Upper lobe of right lung (tissue), 1 donor: ENCODE measurements at places on chromosomes 4 and X. TPM values are rescaled to one million over a fixed set of nuclear protein-coding genes. Genes with fewer than 3 reads are reported as not detected.

Gene TXK
- total RNA-seq = 4.4 TPM

Gene DOK7
- total RNA-seq = 3.6 TPM

Gene LRIT3
- 0.14 TPM for total RNA-seq

Gene TRIM60
- not detected for total RNA-seq

DNA sequence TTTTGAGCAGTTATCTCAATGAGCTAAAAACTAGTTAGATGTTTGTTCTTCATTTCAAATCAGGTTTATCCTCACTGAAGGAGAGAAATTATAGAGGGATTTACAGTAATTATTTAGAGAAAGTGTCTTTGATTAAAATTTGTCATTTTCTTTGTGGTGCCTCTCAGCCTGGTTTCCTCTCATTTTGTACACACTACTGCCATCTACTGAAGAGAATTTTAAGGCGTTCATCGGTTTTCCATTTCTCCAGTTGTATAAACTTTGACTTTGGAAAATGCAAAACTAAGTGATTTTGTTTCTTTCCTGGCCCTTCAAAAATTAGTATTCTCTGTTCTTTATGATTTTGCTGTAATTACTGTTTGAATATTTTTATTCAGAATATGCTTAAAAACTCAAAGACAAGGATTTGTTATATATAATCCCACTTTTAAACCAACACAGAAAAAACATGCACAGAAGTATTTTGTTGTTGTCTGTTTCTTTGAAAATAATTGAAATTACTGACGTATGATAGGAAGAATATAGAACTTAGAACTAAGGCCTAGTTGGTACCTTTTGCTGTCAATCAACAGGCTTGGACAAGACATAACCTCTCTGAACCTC is 34.4 kb upstream of the ANXA3 start:
- H3K27ac ChIP-seq = no peak overlapping the region
- no peaks in the 10 kb centered on the region for H3K27me3 ChIP-seq
- no peak for DNase-seq
- no peak overlapping the region for H3K4me3 ChIP-seq
- no peaks in the 10 kb centered on the region for H3K36me3 ChIP-seq

- H3K36me3 ChIP-seq = no peaks in the 10 kb centered on the region
- no peaks in the 10 kb centered on the region for H3K27me3 ChIP-seq
- H3K4me3 ChIP-seq = no peak overlapping the region
These were observed 125.5 kb downstream of the OPHN1 start for GRCh38 chrX:68307769-68308168.

- no peaks in the 10 kb centered on the region for H3K4me1 ChIP-seq
- H3K27ac ChIP-seq = no peak overlapping the region
These were observed 139.1 kb downstream of the VEGFC start for GRCh38 chr4:176653401-176654220.

GRCh38 chr4:74654230-74654681 is 140.1 kb downstream of the BTC start:
- H3K36me3 ChIP-seq = no peaks in the 10 kb centered on the region
- no peaks in the 10 kb centered on the region for H3K4me1 ChIP-seq
- no peaks in the 10 kb centered on the region for H3K27me3 ChIP-seq
- DNase-seq = no peak
- no peak overlapping the region for H3K27ac ChIP-seq
- no peak overlapping the region for H3K4me3 ChIP-seq

DNA sequence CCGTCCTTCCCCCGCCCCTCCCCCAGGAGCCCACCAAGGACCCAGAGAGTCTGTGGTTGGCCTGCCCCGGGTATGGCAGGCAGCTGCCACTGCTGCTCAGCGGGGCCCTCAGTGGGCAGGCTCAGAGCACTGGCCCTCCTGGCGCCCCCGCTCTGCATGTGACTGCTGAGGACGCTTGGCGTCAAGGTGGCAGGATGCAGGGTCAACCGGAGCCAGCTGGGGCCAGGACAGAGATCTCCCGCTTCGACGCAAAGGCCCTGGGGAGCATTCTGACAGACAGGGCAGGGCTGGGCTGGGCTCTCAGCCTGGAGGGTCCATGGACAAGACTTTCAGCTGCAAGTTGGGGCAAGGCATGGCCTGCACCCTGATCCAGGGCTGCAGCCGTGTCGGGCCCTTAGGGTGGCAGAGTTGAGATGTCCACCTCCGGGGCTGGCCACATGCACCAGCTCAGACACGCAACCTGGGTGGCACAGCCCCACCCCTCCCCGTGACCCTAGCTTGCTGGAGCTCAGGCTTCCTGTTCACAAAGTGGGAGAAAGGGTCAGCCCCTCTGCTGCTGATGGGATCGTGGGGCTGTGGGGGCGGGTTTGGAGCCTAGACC is 30.3 kb downstream of the LRPAP1 start:
- H3K36me3 ChIP-seq = peaks cover 36% of the 10 kb centered on the region
- DNase-seq = no peak
- H3K27ac ChIP-seq = no peak overlapping the region
- H3K27me3 ChIP-seq = no peaks in the 10 kb centered on the region
- no peak overlapping the region for H3K4me3 ChIP-seq

DNA sequence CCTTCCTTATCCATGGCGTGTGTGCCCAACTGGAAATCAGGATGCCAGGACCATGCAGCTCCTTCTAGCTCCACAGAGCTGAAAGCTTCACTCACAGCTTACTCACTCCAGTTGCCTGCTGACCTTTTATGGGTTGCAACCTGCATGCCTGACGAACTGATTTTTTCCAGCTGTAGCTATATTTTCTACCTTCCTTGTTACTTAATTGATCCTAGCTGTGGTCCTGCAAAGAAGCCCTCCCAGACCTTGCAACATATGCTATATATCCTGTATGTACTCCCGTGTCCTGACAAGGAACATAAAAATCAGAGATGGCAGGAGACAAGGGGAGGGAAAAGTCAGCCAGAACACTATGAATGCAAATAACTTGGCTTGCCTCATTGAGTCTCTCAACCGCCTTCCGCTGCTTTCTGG is 135.3 kb upstream of the LDB2 start:
- no peak overlapping the region for H3K4me3 ChIP-seq
- no peaks in the 10 kb centered on the region for H3K36me3 ChIP-seq
- no peak overlapping the region for H3K27ac ChIP-seq
- H3K4me1 ChIP-seq = no peaks in the 10 kb centered on the region
- no peaks in the 10 kb centered on the region for H3K27me3 ChIP-seq
